ENCODE measurements at places on chromosomes 11 and 22. TPM values are rescaled to one million over a fixed set of nuclear protein-coding genes. Genes with fewer than 3 reads are reported as not detected.

Gene LRP5
- 30.1 TPM for total RNA-seq

Gene OTOG
- total RNA-seq = not detected

Gene BEST1
- total RNA-seq = 0.07 TPM

- DNase-seq = peak; percentile 95
These were observed 78.8 kb downstream of the DDIAS start for GRCh38 chr11:82980292-82980691.

- DNase-seq = no peak
These were observed 14.2 kb upstream of the CDC42BPG start for GRCh38 chr11:64858467-64859263.
